Thyroid gland (tissue), 4 donors: ENCODE measurements at places on chromosomes 5 and 9. TPM values are rescaled to one million over a fixed set of nuclear protein-coding genes. Genes with fewer than 3 reads are reported as not detected.

DNA sequence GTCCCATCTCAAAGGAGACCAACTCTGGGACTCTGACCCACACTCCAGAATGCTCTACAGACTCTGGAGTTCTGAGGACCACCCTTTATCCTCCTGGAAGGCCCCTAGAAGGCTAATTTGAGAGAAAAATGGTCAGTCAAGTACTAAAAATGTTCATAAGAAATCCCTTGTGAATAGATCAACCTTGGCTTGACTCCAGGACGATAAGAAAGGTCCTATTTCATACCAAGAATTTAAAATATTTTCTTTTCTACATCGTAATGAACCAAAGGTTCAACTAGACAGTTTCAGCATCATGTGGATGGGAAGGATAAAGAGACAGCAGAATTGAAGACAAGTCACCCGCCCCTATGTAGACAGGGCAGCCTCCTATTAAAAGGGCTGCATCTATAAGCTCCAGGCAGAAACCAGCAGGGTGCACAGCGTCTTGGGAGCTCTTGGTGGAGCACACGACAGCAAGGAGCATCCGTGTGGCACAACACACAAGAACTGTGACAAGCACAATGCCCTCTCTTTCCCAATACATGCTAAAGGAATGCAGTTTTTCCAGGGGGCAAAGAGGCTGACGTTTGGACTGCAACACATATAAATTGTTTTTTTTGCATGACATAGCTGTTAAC, 38.3 kb downstream of the RASEF start:
- H3K27me3 ChIP-seq: no peaks in the 10 kb centered on the region
- no peak overlapping the region for H3K27ac ChIP-seq
- DNase-seq: no peak
- no peaks in the 10 kb centered on the region for H3K36me3 ChIP-seq

MVB12B gene
- total RNA-seq: 19.3 TPM

- H3K4me3 ChIP-seq: no peak overlapping the region
- no peak overlapping the region for H3K27ac ChIP-seq
- no peaks in the 10 kb centered on the region for H3K36me3 ChIP-seq
Observed at GRCh38 chr5:51276250-51276649, 107.0 kb upstream of the ISL1 start.

DNA sequence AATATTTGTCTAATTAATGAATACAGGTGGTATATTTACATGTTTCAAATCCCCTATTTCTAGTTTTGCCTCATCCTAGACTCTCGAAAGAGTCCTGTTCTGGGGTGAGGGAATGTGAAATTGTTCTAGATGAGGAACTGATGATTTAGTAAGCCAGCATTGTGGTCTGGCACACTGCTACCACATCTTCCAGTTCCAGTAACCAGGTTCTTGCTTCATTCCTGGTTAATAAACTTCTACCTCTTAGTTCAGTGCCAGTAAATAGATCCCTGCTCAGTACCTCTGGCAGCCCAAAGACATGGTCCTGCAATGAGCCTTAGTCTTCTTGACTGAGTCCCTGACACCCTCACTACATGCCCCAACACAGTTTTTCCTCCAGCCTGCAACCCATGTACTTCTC, 207.7 kb downstream of the SREK1 start:
- H3K27ac ChIP-seq: no peak overlapping the region
- DNase-seq: no peak
- H3K36me3 ChIP-seq: no peaks in the 10 kb centered on the region
- no peak overlapping the region for H3K4me3 ChIP-seq

DNA sequence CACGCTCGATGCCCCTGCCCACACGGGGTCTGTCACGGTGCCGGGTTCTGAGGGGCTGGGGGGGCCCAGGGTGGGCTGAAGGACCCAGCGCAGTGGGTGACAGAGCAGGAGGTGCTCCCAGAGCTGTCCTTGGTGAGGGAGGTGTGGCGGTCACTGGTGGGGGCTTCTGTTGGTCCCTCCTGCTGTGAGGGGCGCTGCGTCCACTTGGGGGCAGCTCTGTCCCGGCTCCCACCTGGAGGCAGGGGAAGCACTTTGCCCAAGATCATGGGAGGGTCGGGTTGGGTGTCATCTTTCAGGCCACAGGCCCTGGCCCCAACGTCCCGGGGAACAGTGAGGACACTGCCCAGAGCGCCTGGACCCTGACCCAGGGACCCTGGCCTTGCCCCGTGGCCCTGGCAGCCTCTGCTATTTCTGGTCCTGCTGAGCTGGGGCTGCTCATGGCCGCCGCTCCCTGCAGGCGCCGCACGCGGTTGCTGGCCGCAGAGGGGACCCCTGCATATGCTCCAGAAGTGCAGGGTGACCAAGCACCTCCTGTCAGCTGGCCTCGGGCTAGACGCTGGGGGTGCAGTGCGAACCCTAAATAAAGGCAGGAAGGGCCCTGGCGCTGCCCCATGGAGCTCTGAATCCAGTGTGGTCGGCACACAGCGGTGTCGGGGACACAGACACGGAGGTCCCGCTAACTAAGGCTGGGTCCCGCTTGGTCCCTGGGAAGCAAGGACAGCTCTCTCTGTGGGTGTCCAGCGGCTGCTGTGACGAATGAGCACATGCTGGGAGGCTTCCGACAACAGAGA, 11.6 kb upstream of the RNU6ATAC start:
- H3K27me3 ChIP-seq: no peaks in the 10 kb centered on the region
- no peaks in the 10 kb centered on the region for H3K36me3 ChIP-seq
- H3K27ac ChIP-seq: no peak overlapping the region
- DNase-seq: no peak
- H3K4me1 ChIP-seq: peaks cover 9% of the 10 kb centered on the region

HMCN2 gene
- total RNA-seq: 4.9 TPM

DNA sequence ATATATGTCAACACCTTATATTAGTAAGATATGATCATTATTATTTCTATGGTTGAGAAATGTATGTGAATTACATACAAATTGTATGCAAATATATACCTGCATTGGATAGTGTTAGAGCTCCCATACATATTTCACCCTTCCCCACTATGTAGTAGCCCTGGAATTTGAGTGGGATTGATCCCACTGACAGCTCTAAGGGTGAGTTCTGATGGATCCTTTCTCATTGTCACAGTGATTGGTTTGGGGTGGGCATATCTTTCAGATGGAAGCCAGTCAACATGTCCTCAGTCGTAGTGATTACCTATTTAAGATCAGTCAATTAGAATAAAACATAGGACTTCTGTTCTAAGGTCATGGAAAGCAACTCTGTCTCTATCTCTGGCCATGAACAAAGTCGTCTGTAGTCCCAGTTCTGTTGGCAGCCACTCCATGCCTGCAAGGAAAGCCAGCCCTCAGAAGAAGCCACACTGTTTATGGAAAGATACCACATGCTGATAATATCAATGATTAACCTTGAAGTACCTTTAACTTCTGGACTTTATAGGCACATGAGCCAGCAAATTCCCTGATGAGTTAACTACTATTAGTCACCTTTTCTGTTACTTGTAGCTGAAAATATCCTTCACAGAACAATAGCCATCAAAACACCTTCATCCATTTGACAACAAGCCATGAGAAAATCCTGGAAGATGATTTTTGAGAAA, 5.1 kb upstream of the CCDC192 start:
- no peak overlapping the region for H3K27ac ChIP-seq
- no peaks in the 10 kb centered on the region for H3K27me3 ChIP-seq
- no peaks in the 10 kb centered on the region for H3K4me1 ChIP-seq
- no peaks in the 10 kb centered on the region for H3K36me3 ChIP-seq
- DNase-seq: no peak

- H3K27ac ChIP-seq: no peak overlapping the region
- no peaks in the 10 kb centered on the region for H3K36me3 ChIP-seq
- H3K4me1 ChIP-seq: peaks cover 2% of the 10 kb centered on the region
- H3K27me3 ChIP-seq: no peaks in the 10 kb centered on the region
Observed at GRCh38 chr5:169416583-169417196, 115.8 kb upstream of the SLIT3 start.

GRCh38 chr5:126143622-126144021, 279.6 kb upstream of the GRAMD2B start:
- H3K27me3 ChIP-seq: no peaks in the 10 kb centered on the region
- no peak overlapping the region for H3K4me3 ChIP-seq
- no peak overlapping the region for H3K27ac ChIP-seq
- no peak for DNase-seq
- no peaks in the 10 kb centered on the region for H3K4me1 ChIP-seq

DNA sequence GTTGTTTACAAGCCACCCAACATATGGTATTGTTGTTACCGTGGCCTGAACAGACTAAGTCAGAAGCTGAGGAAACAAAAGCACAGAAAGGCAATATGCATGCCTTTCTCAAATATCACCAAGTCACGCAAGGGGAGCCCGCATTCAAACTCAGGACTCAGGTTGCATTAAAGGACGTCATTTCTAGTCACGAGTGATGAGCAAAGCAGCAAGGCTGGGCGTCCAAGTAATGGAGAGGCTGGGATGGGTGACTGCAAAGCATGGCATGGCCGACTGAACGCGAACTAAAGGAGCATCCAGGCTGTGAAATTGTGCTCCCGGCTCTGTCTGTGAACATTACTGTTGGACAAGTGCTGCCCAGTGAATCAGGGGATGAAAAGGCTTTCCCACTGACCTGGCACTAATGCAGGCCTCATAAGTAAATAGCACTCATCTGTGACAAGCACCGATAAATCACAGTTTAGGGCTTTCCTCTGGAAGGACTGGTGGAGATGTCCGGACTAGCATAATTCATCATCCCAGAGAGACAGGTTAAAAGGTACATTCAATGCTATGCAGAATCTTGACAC, 202.8 kb downstream of the SPOCK1 start:
- H3K27ac ChIP-seq: no peak overlapping the region
- H3K36me3 ChIP-seq: no peaks in the 10 kb centered on the region
- no peak overlapping the region for H3K4me3 ChIP-seq
- H3K4me1 ChIP-seq: no peaks in the 10 kb centered on the region

DNA sequence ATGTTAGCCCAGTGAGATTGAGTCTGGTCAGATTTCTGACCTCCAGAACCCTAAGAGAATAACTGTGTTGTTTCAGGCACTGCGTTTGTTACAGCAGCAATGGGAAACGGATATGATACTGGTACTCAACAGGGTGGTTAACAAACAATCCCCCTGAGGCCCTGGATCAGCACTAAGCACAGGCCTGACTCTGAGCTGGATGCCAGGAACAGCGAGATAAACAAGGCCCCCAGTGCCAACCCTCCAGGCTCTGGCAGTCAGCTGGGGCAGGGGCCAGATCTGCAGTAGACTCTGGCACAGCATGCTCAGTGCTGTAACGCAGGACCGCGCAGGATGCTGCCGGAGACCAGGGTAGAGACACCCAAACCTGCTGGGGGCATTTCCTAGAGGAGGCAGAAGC, 22.1 kb downstream of the CPLX2 start:
- no peak for DNase-seq
- no peak overlapping the region for H3K4me3 ChIP-seq
- H3K36me3 ChIP-seq: no peaks in the 10 kb centered on the region

PTGES gene
- 2.1 TPM for total RNA-seq

DNA sequence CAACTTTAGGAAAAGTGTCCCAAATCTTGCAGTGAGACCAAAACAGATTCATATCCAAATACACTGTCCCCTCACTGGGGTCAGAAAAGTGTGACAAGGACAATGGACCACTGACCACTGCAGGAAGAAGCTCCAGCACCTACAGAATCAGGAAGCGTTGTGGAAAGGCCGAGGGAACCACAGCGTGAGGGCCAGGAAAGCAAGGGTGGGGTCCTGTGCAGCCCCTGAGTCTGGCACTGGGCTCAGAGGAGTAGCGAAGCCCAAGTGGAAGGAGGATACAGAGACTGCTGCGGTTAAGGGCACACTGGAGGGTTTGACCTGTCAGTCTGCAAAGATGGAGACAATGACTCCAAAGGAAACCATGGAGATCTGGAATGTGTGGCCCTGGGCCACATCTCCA, 36.9 kb downstream of the C5orf15 start:
- H3K36me3 ChIP-seq: no peaks in the 10 kb centered on the region
- no peak overlapping the region for H3K27ac ChIP-seq
- H3K4me1 ChIP-seq: no peaks in the 10 kb centered on the region
- H3K4me3 ChIP-seq: no peak overlapping the region
- DNase-seq: no peak
- H3K27me3 ChIP-seq: no peaks in the 10 kb centered on the region

- peaks cover 4% of the 10 kb centered on the region for H3K4me1 ChIP-seq
- H3K27ac ChIP-seq: no peak overlapping the region
- no peak overlapping the region for H3K4me3 ChIP-seq
- DNase-seq: no peak
Observed at GRCh38 chr5:167576126-167576525, 715.3 kb upstream of the WWC1 start.

GRCh38 chr9:90870621-90871326, 69.2 kb downstream of the SYK start:
- H3K27ac ChIP-seq: no peak overlapping the region
- H3K36me3 ChIP-seq: no peaks in the 10 kb centered on the region
- peak; percentile 51 for DNase-seq
- no peaks in the 10 kb centered on the region for H3K27me3 ChIP-seq
- H3K4me1 ChIP-seq: no peaks in the 10 kb centered on the region
- H3K4me3 ChIP-seq: no peak overlapping the region

ANKDD1B gene
- not detected for total RNA-seq

SOX30 gene
- not detected for total RNA-seq

DNA sequence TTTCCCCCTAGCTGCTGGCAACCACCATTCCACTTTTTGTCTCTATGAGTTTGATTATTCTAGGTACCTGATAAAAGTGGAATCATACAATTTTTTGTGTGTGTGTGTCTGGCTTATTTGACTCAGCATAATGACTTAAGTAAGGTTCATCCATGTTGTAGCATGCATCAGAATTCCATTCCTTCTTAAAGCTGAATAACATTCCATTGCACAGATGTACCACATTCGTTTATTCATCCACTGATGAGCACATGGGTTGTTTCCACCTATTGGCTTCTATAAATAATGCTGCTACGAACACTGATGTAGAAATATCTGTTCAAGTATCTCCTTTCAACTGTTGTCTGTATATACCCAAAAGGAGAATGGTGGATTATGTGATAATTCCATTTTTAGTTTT, 33.7 kb downstream of the AP3B1 start:
- no peak overlapping the region for H3K27ac ChIP-seq
- H3K27me3 ChIP-seq: no peaks in the 10 kb centered on the region
- H3K36me3 ChIP-seq: no peaks in the 10 kb centered on the region
- H3K4me1 ChIP-seq: no peaks in the 10 kb centered on the region
- H3K4me3 ChIP-seq: no peak overlapping the region

GRCh38 chr5:110478895-110479294, 247.6 kb downstream of the TMEM232 start:
- no peak overlapping the region for H3K27ac ChIP-seq
- no peaks in the 10 kb centered on the region for H3K4me1 ChIP-seq
- no peak for DNase-seq
- no peaks in the 10 kb centered on the region for H3K27me3 ChIP-seq
- H3K36me3 ChIP-seq: no peaks in the 10 kb centered on the region

- no peak for DNase-seq
- H3K36me3 ChIP-seq: no peaks in the 10 kb centered on the region
Observed at GRCh38 chr9:32877639-32878217, 94.4 kb downstream of the TMEM215 start.

LTC4S gene
- 6.4 TPM for total RNA-seq

GRCh38 chr9:114250235-114250568, 72.7 kb upstream of the ORM1 start:
- H3K4me1 ChIP-seq: peaks cover 5% of the 10 kb centered on the region
- no peak overlapping the region for H3K4me3 ChIP-seq
- H3K27me3 ChIP-seq: no peaks in the 10 kb centered on the region

- no peak for DNase-seq
- peak overlapping the region; percentile 79 for H3K4me3 ChIP-seq
- no peak overlapping the region for H3K27ac ChIP-seq
- peaks cover 35% of the 10 kb centered on the region for H3K4me1 ChIP-seq
- H3K36me3 ChIP-seq: no peaks in the 10 kb centered on the region
- H3K27me3 ChIP-seq: no peaks in the 10 kb centered on the region
Observed at GRCh38 chr5:59037941-59038797, 455.3 kb downstream of the RAB3C start.
